Astrocyte (in vitro differentiated cells and primary cell): ENCODE measurements at places on chromosomes 3 and 15.

DNA sequence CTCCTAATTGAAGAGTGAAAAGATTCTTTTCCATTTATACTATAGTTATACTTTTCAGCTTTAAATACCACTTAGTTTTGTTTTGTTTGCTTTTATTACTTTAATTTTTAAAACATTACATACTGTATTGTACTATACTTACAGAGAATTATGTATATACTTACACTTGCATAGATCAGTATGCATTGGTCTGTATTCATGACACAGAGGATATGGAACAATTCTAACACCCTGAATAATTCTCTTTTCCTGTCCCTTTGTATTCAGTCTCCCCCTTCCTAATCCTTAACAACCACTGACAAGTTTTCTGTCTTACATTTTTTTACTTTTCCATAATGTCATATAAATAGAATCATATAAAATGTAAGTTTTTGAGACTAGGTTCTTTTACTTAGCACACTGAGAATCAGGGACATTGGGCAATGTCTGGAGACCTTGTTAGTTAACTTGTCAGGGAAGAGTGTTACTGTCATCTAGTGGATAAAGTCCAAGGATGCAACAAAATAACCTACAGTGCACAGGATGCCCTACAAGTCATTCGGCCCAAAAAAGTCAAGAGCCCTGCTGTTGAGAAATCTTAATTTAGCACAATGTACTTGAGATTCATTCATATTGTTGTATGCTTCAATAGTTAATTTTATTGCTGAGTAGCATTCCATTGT, 95.7 kb upstream of the MCTP2 start:
- no peak for DNase-seq

DNA sequence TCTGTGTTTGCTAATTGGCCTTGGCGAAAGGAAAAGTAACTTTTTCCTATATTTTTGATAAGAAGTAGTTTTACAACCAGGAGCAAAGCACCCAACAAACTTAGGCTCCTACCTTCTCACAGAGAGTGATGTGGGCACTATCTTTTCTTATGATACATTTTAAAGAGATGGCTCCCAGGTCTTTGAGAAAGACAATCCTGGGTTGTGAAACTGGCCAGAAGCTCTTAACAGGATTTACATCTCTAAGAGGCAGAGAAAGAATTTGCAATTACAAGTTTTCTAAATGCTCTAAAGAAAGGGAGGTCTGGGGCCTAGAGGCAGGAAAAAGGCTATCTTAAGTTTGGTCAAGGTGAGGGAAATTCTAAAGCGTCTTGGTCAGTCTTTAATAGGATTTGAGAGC, 609.7 kb downstream of the VGLL3 start:
- DNase-seq = no peak

GRCh38 chr3:122572940-122573412, 4.5 kb upstream of the PARP15 start:
- peak; percentile 3 for DNase-seq

DNA sequence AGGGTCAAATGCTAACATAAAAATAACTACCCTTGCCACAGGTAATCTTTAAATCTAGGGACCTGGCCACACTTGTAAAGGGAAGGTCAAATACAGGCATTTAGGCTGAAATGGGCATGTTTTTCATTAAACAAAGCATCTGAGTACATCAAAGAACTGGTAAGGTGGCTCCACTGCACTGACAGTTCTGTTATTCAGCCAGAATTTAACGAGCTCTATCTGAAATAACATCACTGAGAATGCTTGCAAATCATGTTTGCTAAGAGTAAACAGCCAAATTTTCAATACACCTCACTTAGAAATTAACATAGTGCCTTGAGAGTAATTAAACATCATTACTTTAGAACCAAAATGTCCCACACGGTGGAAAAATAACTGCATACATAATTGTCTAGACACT, 118.9 kb downstream of the MTHFS start:
- no peak for DNase-seq

DNA sequence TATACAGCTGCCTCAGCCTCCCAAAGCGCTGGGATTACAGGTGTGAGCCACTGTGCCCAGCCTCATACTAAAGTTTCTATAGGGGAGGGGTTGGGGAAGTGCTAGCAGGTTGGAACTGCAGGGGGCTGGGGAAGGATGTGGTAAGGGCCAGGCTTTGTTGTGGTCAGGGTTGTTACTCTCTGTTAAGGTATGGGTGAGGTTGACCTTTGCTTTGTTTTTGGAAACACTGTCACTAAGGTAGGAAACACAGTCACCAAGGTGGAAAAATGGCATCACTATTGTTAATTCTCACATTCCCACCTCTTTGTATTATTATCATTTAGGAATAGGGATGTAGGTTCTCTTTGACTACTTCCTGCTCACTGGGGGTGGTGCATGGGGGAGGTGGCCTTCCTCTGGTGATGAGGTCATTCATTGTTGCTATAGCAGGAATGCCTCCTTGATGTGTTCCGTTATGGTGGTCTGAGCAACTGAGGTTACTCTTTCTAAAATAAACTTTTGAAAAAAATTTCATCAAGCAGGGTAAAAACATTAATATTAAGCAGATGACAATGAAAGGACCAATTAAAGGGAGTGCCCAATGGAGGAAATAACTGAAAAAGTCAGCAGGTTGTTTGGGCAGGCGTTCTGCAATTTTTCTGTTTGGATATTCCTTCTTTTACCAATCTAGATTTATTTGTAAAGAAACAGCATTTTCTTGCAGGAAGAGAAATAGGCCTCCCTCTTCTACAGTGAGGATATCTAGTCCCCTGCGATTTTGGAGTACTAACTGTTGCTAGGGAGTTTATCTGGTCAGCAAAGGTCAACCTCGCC, 150.5 kb downstream of the WDR76 start:
- no peak for DNase-seq

GRCh38 chr3:151673974-151674373, 59.8 kb upstream of the AADACL2 start:
- DNase-seq = peak; percentile 34

GRCh38 chr3:10692039-10692622, 123.9 kb upstream of the SLC6A11 start:
- DNase-seq = no peak

DNA sequence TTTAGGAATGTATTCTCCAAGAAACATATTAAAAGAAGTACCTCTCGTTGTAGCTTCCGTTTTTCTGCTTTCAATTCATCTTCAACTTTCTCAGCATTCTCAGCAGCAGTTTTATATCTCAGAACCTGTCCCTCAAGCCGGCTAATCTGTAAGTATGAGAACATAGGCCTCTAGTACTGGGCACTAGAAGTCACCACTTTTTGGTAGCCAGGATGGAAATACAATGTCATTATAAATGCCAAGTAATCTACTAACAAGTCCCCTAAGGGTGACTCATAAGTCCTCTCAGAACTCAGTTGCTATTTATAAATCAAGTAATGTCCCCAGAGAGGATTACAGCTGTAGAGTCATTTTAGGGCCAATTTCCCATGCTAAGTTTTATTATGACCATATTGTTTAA, 61.1 kb downstream of the MLH1 start:
- peak; percentile 57 for DNase-seq

GRCh38 chr3:52021489-52022268, 26.0 kb upstream of the RPL29 start:
- DNase-seq = no peak

- peak; percentile 60 for DNase-seq
Measured at GRCh38 chr15:78979456-78980320, 34.8 kb upstream of the CTSH start.

GRCh38 chr3:14331251-14331650, 71.2 kb upstream of the SLC6A6 start:
- DNase-seq = no peak

DNA sequence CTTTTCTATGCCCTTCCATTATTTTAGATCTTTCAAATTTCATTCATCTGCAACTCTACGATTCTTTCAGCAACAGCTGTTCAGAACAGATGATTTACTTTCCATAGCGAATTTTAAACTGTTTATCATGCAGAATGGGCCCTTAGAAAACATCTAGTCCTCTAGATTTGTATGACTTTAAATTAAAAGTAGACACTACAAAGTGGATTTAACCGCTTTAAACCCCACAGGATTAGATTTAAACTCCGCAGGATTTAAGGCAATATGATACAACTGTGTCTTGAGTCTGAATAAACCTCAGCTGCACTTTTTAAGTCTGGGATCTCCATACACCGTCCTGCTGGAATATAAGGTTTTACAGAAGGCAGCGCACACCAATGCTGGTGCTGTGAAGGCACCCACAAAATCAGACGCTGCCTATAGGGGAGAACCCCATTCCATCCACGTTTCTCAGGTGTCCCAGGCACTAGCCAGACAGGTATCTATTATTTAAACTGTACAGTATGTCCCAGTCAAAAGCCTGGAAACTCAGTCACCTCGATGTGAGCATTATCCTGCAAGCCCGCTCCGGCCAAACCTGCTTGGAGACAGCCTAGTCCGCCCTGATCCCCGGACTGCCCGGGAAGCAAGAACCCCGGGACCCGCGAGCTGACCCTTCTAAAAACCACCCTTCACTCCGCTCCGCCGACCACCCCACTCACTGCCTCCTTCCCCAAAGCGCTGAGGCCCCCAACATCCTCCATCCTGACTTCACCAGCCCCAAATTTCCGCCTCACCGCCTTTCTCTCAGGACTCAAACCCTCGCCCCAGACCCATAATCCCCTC, 768 bp downstream of the ANO10 start:
- no peak for DNase-seq

DNA sequence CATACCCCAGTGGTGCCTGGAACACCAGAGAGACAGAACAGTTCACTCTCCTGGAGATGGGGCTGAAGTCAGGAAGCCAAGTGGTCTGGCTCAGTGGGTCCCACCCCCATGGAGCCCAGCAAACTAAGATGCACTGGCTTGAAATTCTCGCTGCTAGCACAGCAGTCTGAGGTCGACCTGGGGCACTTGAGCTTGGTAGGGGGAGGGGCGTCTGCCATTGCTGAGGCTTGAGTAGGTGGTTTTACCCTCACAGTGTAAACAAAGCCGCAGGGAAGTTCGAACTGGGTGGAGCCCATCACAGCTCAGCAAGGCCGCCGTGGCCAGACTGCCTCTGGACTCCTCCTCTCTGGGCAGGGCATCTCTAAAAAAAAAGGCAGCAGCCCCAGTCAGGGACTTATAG, 272.0 kb downstream of the KLF13 start:
- no peak for DNase-seq

GRCh38 chr3:100297784-100298183, 36.8 kb upstream of the NIT2 start:
- peak; percentile 32 for DNase-seq

GRCh38 chr3:98027085-98027446, 8.0 kb downstream of the GABRR3 start:
- DNase-seq = no peak
